ENCODE measurements at places on chromosomes 1 and 21.
A peak's percentile ranks its signal among the peaks of the same experiment; 100 is the strongest.

DNA sequence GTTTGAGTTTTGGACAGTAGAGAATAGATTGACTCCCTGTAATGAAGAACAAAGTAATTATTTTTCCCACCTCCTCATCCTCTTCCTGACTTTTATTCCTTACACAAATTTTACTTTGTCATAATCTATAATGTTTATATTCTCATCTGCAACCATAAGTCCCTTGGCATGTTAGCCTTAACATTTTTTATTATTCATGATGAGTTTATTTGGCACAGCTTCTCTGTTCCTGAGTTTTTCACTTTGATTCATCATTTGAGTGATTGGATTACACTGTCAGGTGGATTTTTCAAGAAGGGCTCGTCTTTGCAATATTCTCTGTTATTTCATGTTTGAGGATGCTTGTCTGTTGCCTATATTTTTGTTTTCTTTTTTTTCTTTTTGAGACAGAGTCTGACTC, 35.7 kb downstream of the TNFRSF8 start:
- no peak for DNase-seq

DNA sequence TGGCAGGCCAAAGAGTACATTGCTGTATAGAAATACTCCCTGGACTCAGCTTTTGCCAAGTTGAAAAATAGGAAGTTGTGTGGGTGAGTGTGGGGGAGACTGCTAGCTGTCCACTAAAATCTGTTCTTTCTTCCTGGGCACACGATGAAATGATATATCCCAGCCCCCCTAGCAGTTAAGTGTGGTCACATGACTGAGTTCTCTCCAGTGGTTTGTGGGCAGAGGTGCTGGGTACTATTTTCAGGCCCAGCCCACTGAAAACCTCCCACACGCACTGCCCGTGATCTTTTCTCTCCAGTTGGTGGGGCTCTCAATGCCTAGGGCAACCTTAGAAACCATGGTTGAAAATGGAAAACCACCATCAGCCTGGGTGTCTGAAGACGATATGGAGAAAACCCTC, 119.7 kb upstream of the LMO4 start:
- no peak for DNase-seq

DNA sequence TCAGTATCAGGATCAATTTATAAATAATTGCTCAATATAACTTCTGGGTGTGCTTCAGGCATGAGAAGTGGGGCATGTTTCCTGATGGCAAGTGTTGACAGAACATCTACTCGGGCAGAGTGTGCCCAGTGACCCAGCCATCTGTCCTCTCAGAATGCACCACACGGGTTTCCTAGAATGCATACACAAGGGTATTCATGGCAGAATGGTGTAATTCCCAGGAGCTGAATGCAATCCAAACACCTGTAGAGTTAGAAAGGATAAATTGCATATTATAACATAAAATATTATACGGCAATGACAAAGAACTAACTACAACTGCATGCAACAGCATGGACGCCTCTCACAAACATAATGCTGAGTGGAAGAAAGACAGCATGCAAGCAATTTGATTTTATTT, 391.9 kb downstream of the SIPA1L2 start:
- DNase-seq, result no peak

DNA sequence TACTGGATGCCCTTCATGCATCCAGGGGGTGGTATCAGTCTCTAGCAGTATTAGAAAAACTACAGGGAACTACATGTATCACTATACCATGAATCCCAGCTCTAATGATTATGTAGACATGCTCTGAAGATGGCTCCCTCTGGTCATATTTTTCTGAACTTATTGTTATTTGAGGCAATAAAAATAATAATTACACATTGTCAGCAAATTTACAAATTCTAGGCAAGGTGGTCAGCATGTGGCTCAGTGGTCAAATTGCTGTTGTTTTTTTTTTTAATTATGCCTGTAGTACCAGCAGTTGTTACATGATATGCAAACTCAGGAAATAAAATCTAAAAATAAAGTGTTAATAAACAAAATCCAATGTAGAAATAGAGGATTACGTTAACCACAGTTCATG, 22.5 kb downstream of the ASTN1 start:
- no peak for DNase-seq

- no peak for DNase-seq
Measured at GRCh38 chr1:150376110-150376509, 12.2 kb downstream of the RPRD2 start.

GRCh38 chr1:107877092-107877491, 87.9 kb downstream of the VAV3 start:
- DNase-seq, result no peak

- no peak for DNase-seq
Measured at GRCh38 chr1:164754088-164754600, 195.2 kb downstream of the PBX1 start.

- DNase-seq, result no peak
Measured at GRCh38 chr21:46254208-46254975, 25.8 kb upstream of the LSS start.

DNA sequence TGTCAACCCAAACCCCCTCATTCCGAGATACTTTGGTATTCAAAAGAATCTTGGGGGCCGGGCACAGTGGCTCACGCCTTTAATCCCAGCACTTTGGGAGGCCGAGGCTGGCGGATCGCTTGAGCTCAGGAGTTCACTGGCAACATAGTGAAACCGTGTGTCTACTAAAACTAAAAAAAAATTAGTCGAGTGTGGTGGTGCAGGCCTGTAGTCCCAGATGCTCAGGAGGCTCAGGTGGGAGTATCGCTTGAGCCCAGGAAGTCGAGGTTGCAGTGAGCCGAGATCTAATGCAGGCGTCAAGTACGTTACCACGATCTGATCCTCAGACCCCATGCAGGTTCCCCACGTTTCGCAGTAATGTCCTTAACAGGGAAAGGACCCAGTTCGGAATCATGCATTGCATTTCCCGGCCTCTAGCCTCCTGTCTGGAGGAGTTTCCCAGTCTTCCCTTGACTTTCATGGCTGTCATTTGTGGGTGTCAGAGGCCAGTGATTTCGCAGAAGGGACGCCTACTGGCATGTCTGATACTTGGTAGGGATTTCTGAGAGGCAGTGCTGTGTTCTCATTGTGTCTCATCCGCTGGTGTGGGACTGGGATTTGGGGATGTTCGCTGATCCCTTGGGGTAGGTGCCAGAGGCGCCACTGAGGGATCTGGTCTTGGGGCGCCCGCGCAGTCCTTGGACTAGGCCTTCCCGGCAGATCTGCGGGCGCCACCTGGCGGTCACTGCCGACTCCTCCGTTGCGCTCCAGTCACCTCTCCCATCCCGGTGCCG, 39.3 kb upstream of the HMGN1 start:
- peak; percentile 88 for DNase-seq

DNA sequence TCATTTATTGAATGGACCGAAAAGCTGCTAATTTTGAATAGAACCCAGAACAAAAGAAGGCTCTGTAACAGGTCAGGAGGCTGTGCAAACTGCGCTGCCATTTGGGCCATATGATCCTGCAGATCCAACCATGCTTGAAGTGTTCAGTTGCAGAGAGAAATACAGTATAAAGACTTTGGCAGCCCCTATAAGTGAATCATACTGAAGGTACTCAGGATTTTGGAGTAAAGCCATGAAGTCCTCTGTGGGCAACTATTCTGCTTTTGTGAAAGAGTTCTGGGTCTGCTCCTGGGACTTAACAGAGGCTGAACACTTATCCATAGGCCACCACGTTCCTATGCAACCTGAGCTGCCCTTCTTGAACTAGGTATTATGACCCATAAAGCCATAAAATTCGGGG, 1613.6 kb upstream of the PRMT6 start:
- no peak for DNase-seq

- DNase-seq, result no peak
Measured at GRCh38 chr1:202015662-202015937, 5.2 kb downstream of the ELF3 start.

DNA sequence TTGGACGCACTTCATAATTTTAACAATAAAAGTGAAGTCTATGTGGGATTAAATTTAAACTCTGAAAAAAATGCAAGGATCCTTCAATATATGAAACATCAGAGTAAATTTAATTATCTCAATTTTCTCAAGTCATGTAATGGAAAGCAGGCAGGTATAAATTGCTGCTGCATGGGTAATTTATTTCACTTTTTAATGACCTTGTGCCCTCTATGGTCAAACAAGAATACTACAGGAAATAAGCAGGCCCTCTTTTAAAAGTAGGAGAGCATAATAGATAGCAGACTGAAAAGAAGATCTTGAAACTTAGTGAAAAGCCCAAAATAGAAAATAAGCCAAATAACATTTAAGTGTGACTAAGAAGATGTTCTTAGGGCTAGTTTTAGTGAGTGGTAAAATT, 22.9 kb downstream of the BCAS2 start:
- DNase-seq, result no peak

- no peak for DNase-seq
Measured at GRCh38 chr1:33441088-33441745, 10.3 kb upstream of the PHC2 start.

GRCh38 chr1:17207046-17207445, 2.1 kb downstream of the PADI1 start:
- no peak for DNase-seq

- no peak for DNase-seq
Measured at GRCh38 chr1:208536212-208536611, 292.0 kb upstream of the PLXNA2 start.

GRCh38 chr1:205294175-205294917, 27.2 kb downstream of the NUAK2 start:
- no peak for DNase-seq

DNA sequence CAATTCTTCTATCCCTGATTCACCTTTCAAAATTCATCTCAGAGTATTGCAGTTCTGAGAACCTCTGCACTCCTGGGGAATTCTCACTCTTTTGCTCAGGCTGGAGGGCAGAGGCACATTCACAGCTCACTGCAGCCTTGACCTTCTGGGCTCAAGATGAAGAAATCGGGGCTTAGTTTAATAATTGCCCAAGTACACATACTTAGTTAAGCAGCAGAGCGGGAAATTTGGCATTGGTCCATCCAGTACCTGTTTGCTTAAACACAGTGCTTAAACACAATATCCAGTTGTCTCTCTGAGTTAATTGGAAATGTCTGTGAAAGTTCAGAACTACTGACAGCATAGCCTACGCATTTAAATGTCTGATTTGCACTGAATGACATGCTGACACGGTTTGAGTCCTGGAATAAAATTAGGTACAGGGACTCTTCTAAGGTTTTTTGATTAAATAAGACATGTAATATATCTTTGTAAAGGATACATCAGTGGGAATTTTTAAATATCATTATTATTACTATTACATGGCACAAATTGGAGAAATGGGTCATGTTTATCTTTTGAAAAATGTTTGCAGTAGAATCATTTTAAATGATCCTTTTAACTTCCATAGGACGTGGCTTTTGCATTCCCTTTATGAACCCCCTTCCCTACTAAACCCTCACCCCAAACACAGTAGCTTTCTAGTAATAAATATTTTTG, 337.4 kb downstream of the SRGAP2C start:
- no peak for DNase-seq

DNA sequence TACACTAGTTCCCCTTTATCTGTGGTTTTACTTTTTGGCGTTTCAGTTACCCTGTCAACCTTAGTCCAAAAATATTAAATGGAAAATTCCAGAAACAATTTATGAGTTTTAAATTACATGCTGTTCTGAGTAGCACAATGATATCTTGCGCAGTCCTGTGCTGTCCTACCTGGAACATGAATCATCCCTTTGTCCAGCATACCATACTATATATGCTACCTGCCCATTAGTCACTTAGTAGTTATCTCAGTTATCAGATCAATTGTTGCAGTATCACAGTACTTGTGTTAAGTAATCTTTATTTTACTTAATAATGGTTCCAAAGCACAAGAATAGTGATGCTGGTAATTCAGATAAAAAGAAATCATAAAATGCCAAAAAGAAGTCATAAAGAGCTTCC, 52.7 kb downstream of the AGBL4 start:
- DNase-seq, result no peak

- no peak for DNase-seq
Measured at GRCh38 chr1:84410328-84411095, 12.2 kb downstream of the DNASE2B start.

DNA sequence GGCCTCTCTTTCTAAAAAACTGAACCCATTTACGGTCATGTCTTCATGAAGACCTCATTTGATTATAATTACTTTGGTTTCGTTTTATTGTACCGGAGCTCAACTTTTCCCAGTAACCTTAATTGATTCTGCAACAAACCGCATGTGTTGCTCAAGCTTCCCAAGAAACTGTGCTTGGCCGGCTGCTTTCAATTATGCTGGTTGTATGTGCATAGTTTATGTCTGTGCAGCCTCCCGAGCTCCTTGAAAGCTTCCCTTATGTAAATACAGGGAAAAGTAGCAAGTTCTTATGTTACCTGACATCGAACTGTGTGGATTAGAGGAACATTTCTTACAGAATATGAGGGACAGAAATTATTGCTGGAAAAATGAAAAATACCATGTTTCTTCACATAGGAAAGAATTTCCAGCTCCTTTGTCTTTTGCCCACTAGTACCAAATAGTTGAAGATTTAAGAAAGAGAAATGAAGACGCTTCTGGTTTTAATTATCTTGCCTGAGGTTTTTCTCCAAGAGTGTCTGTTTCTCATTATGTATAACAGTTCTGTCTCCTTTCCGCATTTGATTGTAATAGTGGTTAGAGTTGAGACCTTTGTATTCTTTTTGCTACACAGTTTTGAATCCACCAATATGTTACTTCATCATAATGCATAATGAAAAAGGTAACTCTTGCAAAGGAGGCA, 2.1 kb downstream of the VCAM1 start:
- DNase-seq, result no peak

DNA sequence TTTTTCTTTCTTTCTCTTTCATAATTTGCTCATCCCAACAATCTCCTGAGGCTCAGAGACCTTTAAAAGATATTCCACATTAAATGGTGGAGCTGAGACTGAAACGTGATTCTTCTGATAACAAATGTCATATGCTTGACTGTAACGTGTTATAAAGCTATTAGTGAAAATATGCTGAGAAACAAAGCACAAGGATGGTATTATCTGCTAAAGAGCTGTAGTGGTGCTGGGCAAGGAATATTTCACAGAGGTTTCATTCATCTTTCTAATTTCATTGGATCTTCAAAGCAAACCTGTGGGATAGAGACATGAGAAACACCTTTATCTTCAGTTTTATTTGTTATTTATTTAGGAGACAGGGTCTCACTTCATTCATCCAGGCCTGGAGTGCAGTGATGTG, 98.1 kb upstream of the WLS start:
- no peak for DNase-seq

GRCh38 chr21:42553435-42553834, 39.8 kb downstream of the SLC37A1 start:
- DNase-seq, result no peak

DNA sequence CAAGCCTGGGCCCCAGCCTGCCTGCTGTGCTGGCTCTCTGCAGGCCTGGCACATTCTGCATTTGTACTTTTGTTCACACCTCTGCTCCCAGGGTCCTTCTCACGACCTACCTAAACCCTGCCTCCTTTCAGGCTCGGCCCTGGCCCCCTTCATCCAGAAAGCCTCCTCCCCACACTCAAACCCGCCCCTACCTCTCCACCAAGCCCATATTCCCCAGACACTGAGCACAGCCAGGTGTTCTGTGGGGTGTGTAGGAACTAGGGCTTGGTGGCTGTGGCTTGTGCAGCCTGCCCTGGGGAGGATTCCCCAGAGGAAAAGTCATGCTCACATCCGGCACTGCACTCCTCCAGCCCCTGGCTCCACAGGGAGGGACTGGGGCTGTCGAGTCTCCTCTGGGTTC, 8.2 kb upstream of the MIXL1 start:
- no peak for DNase-seq
